ENCODE measurements at places on chromosomes 5 and 9.
A peak's percentile ranks its signal among the peaks of the same experiment; 100 is the strongest.

DNA sequence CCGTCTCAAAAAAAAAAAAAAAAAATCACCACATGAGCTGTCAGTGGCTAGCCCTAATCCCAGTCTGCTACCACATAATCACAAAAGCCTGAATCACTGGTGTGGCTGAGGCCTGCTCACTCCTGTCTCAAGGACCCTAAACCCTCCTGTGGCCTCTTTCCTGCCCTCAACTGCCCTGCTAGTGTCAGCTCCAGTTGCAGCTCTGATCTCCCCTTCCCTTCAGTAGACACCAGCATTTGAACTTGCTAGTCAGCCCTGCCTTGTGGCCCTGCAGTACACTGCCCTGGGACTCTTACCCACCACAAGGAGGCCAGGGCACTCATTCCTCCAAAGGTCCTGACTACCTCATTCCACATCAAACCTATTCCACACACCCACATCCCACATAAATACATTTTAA, 9.5 kb upstream of the P4HA2 start:
- DNase-seq, result peak; percentile 29

GRCh38 chr5:179828756-179829421, 8.2 kb downstream of the SQSTM1 start:
- DNase-seq, result no peak

DNA sequence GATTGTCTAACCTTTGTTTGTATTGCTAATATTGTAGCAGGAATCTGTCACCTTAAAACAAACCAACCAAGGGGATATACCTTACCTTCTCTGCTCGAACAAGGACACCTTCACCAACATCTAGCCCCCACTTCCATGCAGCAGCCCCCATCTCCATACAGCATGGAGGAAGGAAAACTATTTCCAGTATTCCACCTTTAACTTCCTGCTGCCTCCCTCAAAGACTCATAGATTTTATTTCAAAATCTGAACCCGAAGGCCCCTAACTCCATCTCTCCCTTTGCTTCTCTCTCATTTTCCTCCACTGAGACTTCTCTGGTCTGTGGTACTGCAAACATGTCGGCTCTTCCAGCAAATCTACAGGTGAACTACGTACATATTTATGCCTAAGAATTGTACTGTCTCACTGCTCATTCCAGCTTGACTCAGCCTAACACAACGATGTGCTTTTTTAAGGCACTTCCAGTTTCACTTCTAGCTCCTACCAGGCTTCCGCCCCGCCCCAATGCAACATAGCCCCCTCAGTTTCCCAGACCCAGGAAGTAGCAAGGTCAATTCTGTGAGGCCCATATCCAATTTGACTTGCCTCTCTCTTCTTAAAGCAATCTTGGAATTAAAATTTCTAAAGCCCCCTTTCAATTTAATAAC, 70.7 kb upstream of the RNF38 start:
- DNase-seq, result peak; percentile 86

DNA sequence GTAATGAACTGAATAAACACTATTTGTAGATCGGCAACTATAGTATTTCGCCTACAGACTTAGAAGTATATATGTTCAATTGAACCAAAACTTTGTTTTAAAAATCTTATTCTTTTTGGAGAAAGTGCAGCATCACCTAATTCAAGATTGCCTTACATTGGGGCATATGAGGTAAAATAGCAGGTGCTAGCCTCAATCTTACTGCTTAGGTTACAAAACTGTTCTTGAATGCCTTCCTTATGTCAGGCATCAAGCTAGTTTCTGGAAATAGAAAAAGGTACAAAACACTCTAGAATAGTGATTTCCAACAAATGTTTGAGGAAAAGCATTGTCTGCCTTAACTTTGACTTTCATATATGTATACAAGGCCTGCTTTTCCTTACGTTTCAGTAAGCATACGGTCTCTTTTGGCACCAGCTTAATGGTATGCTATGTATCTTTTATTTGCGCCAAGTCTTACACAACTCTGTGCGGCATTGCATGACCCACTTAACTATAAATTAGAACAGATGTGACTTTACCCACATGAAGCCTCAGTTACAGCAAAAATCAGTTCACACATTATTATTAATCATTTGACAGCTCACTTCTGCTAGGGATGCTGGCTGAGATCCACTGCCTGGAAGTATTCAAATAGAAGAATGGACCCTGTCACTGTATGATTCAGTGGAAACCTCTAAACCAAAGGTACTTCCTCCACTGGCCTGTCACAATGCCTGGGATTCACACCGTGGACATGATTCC, 174.1 kb downstream of the PRELID2 start:
- no peak for DNase-seq

DNA sequence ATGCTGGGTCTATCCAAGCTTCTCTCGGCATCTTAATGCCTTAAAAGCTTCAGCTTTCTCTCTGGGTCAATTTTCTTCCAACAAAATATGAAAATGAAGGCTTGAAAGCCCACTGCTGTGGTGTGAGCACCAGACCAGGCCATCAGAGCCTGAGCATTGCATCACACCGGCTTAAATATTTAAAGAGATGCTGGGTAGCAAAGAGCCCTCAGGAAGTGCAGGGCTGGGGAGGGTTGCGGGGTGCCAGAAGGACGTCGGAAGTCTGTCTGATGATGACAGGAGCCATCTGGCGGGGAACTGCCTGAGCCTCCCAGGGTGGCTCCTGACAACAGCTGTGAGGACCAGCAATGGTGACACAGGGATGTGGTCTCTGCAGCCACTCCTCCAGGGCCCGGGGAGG, 185.5 kb downstream of the OLFM1 start:
- DNase-seq, result no peak

DNA sequence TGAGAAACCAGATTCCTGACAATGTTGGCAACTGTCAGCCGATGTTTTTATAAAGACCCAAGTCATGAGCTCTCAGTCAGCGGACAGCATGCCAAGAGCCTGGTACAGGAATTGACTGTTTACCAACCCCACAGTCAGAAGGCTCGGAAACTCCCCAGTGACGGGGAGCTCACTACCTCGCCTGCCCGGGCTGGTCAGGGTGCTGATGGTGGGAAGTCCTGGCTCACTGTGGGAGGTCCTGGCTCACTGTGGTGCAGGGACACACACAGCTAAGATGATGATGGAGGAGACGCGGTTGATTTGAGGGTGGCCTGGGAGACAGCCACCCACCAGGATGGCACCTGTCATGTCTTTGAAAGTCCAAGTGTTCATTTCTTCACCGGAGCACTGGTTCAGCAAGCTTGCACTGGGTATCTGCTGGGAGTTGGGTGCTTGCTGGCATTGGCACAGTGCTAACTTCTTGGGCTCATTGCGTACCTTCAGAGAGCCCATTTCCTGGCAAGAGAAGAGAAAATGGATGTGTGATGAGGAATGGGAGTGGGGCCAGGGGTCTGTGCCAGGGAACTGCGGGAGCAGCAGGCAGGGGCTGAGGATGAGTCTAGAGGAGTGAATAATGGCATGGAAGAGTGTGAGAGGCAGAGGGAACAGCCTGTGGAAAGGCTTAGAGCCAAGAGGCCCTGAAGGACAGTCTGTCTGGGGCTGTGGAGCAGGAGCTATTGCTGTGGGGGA, 15.3 kb downstream of the ASS1 start:
- no peak for DNase-seq

DNA sequence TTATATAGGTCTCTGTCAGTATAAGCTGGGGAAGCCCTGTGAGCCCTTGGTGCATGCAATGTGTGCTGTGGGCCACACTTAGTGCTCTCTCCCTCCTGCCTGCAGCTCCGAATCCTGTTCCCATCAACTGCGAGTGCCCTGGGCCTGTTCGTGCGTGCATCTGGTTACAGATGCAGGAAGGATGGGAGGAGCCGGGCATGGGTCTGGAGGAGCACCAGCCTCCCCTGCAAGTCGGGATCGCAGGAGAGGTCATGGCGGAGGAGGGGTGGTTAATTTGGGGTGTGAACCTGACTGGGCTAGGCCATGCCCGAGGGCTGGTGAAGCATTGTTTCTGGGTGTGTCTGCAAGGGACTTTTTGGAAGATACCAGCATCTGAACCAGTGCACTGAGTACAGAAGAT, 274.6 kb upstream of the IRX4 start:
- DNase-seq, result no peak

Measured in ELR (cell line).